Articular chondrocyte of knee joint (primary cell): ENCODE measurements at places on chromosomes 3 and 15. TPM values are rescaled to one million over a fixed set of nuclear protein-coding genes. Genes with fewer than 3 reads are reported as not detected.

The ENTPD3 gene
- 1.4 and 1.7 TPM in 2 replicates for total RNA-seq

The FOXL2NB gene
- 0.13 and 0.22 TPM in 2 replicates for total RNA-seq

The PLD1 gene
- total RNA-seq = 54.0 and 56.6 TPM in 2 replicates

The CD96 gene
- under 0.01 TPM in 1 of 2 replicates, not detected in the other for total RNA-seq

The USP13 gene
- total RNA-seq = 11.8 and 12.9 TPM in 2 replicates

The FBXO40 gene
- total RNA-seq = not detected in 2 replicates
